ENCODE measurements at places on chromosomes 2 and 18.

DNA sequence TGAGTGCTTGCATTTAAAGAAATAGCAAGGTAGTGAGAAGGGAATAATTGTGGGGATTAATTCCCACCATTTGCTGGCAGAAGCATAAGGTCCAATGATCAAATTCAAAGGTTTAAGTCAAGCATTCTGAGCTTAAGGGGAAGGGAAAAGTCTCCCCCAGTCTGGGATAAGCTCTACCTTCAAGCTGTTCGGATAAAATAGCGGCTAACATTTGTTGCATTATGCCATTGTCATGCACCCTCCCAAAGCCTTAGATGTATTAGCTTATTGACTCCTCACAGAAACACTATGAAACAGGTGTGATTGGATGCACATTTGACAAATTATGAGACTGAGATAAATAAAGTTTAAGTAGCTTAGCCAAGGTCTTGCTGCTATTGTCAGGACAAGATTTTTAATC, 52.2 kb upstream of the TGIF1 start:
- H3K4me3 ChIP-seq: no peak overlapping the region
- peaks cover 7% of the 10 kb centered on the region for H3K4me1 ChIP-seq
- no peaks in the 10 kb centered on the region for H3K27me3 ChIP-seq
- DNase-seq: no peak
- no peak overlapping the region for H3K27ac ChIP-seq

DNA sequence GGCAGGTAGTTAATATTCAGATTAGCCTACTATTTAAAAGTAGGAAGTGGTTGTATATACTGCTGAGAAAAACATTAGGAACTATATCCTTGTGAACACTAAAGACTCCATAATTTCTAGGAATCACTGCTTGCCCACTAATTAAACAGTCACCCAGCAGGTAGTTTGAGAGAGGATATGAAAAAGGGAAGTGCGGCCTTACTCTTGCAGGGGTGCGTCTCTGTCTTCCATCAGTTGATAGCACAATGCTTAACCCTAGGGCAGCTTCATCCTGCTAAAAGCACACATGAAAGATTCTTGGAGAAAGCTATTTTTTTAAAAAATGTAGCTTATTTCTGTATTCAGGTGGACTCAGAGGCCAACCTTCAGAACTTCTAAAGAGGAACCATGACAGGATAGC, 53.1 kb upstream of the ATP5MC3 start:
- no peak overlapping the region for H3K4me3 ChIP-seq
- DNase-seq: no peak
- no peaks in the 10 kb centered on the region for H3K4me1 ChIP-seq
- no peak overlapping the region for H3K27ac ChIP-seq
- no peaks in the 10 kb centered on the region for H3K27me3 ChIP-seq

DNA sequence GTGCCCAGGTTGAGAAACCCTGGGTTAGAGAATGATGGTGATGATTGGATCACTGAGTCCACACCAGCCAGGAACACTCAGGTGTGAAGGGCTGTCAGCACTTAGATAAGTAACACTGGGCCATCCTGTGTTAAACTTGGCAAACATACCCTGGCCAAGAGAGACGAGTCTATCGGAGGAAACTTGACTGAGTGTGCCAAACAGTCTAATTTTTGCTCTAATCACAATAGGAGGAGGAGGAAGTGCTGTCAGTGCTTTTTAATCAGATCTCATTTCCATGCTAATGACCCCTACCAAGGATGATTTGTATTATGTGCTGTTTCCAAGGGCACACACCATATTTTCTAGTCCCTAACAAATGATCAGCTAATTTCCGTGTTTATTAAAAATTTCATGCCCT, 63.8 kb upstream of the SEC11C start:
- no peak overlapping the region for H3K27ac ChIP-seq
- H3K27me3 ChIP-seq: no peaks in the 10 kb centered on the region
- no peaks in the 10 kb centered on the region for H3K36me3 ChIP-seq
- H3K4me1 ChIP-seq: no peaks in the 10 kb centered on the region
- H3K4me3 ChIP-seq: no peak overlapping the region

GRCh38 chr2:233007739-233008138, 5.3 kb downstream of the NGEF start:
- no peaks in the 10 kb centered on the region for H3K4me1 ChIP-seq
- H3K27ac ChIP-seq: no peak overlapping the region
- H3K4me3 ChIP-seq: no peak overlapping the region
- no peaks in the 10 kb centered on the region for H3K36me3 ChIP-seq
- no peak for DNase-seq
- H3K27me3 ChIP-seq: no peaks in the 10 kb centered on the region

- H3K4me1 ChIP-seq: 0 out of 2 replicates have a peak, but pooled peaks cover 2% of the 10 kb centered on the region
- no peak overlapping the region for H3K4me3 ChIP-seq
- no peak for DNase-seq
Observed at GRCh38 chr2:54597153-54597848, 126.2 kb upstream of the EML6 start.

DNA sequence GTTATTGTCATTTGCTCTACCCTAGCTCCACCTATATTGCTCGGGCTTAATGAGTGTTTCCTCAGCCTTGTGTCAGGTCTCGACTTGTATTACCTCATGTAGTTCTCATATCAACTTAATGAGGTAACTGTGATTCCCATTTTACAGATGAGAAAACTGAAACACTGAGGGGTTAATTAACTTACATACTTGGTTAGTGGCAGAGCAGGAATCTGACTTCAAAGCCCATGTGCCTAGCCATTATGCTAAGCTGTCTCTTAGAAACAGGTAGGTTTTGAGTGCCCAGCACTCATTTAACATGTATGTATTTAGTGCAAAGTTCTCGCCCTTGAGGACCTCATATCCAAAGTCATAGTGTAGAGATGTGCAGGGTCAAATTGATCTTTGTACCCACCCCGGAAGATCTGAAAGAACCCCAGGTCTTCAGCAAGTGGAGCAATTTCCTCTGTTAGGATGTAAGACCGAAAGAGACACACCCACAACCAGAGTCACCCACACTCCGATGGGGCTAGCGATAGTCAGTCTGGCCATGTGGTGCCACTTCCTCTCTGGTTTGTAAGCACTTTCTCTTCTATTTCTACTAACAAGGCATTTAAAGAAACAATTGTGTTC, 121.0 kb upstream of the SLC39A10 start:
- no peak overlapping the region for H3K4me3 ChIP-seq
- H3K27ac ChIP-seq: no peak overlapping the region
- no peaks in the 10 kb centered on the region for H3K36me3 ChIP-seq
- H3K4me1 ChIP-seq: no peaks in the 10 kb centered on the region
- no peaks in the 10 kb centered on the region for H3K27me3 ChIP-seq
- no peak for DNase-seq

DNA sequence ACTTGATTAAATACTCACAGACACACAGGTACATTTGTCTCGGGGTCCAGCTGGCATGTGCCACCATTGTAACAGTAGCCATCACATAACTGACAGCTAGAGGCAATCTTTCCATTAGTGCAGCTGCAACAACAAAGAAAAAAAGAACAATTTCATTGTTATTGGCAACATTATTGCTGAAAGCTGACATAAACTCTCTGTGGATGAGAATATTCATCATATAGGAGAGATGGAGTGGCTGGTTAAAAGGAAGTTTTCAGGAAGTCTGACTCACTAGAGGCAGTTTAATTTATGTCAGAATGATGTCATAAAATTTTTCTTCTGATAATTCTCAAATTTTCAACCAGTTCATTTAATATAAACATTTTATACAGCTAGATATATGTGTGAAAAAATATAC, 1490.0 kb upstream of the NXPH2 start:
- no peak for DNase-seq
- no peaks in the 10 kb centered on the region for H3K27me3 ChIP-seq
- H3K36me3 ChIP-seq: no peaks in the 10 kb centered on the region
- no peak overlapping the region for H3K4me3 ChIP-seq

GRCh38 chr2:240179186-240179815, 38.8 kb upstream of the OTOS start:
- no peaks in the 10 kb centered on the region for H3K36me3 ChIP-seq
- no peaks in the 10 kb centered on the region for H3K4me1 ChIP-seq

DNA sequence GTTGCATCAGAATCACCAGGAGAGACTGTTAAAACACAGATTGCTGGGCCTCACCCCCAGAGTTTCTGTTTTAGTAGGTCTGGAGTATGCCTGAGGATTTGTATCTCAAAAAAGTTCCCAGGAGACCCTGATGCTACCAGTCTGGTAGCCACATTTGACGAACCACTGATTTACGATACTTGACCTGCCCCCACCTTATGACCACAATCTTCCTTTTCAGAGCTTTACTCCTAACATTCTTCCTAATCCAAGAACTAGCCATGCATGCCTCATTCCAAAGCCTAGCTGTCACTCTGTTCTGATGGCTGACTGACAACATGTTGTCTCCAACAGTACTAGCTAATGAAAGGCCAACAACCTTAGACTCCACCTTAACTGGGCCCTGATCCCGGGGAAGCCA, 191.4 kb downstream of the MBD2 start:
- H3K27ac ChIP-seq: no peak overlapping the region
- no peaks in the 10 kb centered on the region for H3K36me3 ChIP-seq
- no peaks in the 10 kb centered on the region for H3K27me3 ChIP-seq
- no peak for DNase-seq
- no peaks in the 10 kb centered on the region for H3K4me1 ChIP-seq
- H3K4me3 ChIP-seq: no peak overlapping the region

All from H1 (cell line).